Stimulated activated CD4-positive, alpha-beta T cell treated with anti-CD3 and anti-CD28 coated beads, Interleukin-1b, Interleukin-23, amount 100 ng/mL, for 1 hour (primary cell): ENCODE measurements at places on chromosomes 2 and 18.

- no peak for DNase-seq
Observed at GRCh38 chr18:26255695-26256622, 29.7 kb downstream of the TAF4B start.

DNA sequence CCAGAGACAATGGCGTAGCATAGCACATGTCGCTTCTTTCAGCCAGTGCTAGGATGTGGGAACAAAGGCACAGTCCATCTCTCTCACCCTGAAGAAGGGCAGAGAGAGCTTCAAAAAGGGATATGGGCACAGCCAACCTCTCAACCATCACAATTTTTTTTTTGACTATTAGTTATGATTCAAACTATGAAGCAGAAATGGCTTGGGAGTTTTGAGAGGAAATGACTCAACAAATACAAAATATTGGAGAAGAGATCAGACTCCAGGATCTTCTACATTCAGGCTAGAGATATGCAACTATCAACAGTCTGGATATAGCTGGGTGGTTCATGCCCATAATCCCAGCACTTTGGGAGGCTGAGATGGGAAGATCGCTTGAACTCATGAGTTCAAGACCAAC is 109.1 kb downstream of the MCFD2 start:
- no peak for DNase-seq

DNA sequence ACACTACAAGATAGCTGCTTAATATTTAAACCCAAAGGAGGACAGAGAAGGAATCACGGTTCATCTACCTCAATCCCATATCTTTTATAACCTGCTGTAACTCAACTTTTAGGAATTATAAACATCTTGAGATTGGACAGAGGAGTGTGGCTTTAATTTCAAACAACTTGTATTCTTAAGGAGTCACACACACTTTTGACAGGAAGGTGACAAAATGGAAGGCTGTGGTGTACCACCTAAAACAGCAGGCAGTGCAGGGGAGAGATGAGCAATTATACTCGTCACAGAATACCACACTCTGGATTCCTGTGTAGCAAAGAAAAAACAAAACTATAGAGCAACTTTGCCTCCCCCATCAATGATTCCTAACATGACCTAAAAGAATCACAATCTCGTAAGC is 194.8 kb downstream of the ZEB2 start:
- no peak for DNase-seq

- no peak for DNase-seq
Observed at GRCh38 chr2:59691518-59692190, 861.8 kb downstream of the BCL11A start.

- no peak for DNase-seq
Observed at GRCh38 chr2:151553-152334, 105.4 kb upstream of the FAM110C start.
